ENCODE measurements at places on chromosomes 1 and 21. TPM values are rescaled to one million over a fixed set of nuclear protein-coding genes. Genes with fewer than 3 reads are reported as not detected.

The RBM11 gene
- 0.38 TPM for total RNA-seq

The FBXO42 gene
- 26.9 TPM for total RNA-seq

The FAM151A gene
- total RNA-seq: not detected

The ADCY10 gene
- 0.57 TPM for total RNA-seq

The JMJD4 gene
- 22.0 TPM for total RNA-seq

The MROH7 gene
- total RNA-seq: 1.6 TPM

The F13B gene
- not detected for total RNA-seq

The LIN28A gene
- not detected for total RNA-seq

The IVL gene
- not detected for total RNA-seq

The TBX15 gene
- total RNA-seq: 102 TPM

The TMEM240 gene
- total RNA-seq: 1.3 TPM

All from subcutaneous adipose tissue (tissue), 4 donors.